Activated gamma-delta T cell treated with Interleukin-2 at 50 U/mL for 16 hours (primary cell): ENCODE measurements at places on chromosomes 16 and 17.
A peak's percentile ranks its signal among the peaks of the same experiment; 100 is the strongest.

GRCh38 chr16:65767125-65767524 lies 599.4 kb upstream of the CDH5 start:
- DNase-seq: no peak

GRCh38 chr17:78785663-78786057 lies 3.6 kb upstream of the CYTH1 start:
- DNase-seq: no peak

DNA sequence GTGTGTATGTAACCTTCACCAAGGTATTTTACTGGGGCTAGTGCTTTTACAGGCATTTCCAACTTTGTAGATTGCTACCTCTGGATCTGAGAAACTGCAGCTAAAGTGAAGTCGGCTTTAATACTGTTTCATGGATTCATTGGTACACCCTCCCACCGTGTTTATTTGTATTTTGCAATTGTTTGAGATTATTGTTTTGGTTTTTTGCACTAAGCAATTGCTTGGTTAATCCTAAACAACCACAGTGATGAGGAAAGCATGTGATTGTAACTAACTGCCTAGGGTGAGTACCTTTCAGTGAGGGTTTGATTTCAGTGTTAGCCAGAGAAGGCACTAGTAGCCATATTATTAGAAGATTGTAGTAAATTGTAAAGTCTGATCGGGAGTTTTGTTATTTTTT lies 3.3 kb downstream of the LUC7L3 start:
- no peak for DNase-seq

- no peak for DNase-seq
Measured at GRCh38 chr16:71572497-71573116, 4.3 kb downstream of the TAT start.

GRCh38 chr17:82905130-82905529 lies 65.3 kb upstream of the ZNF750 start:
- DNase-seq: no peak

DNA sequence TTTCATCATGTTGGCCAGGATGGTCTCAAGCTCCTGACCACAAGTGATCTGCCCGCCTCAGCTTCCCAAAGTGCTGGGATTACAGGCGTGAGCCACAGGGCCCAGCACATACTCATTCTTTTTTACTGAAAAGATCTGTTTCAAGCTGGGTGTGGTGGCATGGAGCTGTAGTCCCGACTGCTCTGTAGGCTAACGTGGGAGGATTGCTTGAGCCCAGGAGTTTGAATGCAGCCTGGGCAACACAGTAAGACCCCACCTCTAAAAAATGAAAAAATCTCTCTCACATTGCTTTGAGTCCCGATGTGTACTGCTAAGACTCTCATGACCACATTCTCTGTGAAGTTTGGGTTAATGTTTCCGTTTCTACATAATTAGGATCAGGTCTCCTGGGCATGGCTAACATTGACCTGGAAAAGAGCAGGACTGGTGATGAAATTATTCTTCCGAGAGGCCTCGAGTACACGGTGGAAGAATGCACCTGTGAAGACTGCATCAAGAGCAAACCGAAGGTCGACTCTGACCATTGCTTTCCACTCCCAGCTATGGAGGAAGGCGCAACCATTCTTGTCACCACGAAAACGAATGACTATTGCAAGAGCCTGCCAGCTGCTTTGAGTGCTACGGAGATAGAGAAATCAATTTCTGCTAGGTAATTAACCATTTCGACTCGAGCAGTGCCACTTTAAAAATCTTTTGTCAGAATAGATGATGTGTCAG lies 2.3 kb downstream of the TNFRSF17 start:
- DNase-seq: no peak

- no peak for DNase-seq
Measured at GRCh38 chr16:55539049-55539448, 27.4 kb upstream of the CAPNS2 start.

DNA sequence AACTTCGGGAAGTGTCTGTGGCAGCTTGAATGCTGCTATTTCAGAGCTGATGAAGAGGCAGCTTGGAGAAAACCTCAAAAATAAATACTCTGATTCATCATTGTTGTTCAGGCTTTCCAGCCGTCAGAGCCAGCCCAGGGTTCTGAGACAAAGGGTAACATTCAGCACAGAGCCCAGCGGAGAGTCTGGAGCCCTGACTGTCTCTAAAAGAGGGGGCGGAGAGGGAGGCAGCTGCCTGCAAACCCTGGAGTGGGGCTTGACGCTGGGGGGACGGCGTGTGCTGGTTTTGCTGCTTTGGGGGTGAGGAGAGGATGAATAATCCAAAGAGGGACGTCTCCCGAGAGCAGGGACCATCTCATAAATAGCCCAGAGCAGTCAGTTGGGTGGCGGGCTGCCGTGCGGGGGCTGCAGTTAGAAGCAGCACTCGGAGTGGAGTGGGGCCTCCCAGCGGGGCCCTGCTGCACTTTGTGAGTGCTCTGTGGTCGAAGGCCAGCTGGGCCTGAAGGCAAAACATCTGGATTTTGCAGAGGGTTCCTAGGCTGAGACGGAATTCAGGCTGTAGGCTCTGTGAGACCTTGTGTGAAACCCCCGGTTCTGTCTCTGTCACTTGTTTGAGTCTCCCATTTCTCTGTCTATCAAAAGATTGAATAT lies 237.8 kb downstream of the PRKCA start:
- DNase-seq: no peak

GRCh38 chr17:77127735-77128361 lies 12.9 kb upstream of the SEC14L1 start:
- DNase-seq: peak; percentile 62

DNA sequence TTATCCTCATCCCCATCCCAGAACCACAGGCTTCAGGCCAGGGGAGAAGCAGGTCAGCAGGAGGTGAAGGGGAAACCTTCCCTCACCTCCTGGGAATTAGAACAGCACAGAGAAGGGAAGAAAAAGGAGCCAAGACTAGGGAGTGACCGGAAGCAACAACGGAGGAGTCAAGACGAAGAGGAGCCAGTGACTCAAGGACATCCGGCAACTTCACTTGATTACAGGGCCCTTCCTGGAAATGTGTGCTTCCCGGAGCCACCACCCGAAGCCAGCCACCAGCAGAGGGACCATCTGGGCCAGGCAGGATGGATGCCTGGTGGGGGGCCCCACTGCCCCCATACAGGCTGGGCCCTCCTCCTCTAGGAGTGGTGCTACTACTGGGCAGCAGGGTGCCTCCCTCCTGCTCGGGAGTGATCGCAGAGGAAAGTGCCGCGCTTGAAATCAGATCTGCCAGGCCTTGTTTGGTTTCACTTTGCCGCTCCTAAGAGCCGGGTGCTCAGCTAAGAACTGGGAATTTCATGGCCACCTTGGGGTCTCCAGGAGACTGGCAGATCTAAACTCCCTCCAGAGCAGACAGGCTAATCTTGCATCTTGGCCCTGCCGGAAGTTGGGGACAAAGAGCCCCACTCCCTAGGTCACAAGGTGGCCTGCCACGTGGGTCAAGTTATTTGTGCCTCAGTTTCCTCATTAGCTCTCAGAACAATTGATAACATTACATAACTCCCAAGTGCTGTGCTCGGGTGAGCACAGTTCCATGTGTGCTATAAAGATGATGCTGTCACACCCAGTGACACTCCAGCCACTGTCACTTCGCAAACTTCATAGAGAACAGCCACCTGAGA lies 6.6 kb downstream of the CDC42EP4 start:
- no peak for DNase-seq

DNA sequence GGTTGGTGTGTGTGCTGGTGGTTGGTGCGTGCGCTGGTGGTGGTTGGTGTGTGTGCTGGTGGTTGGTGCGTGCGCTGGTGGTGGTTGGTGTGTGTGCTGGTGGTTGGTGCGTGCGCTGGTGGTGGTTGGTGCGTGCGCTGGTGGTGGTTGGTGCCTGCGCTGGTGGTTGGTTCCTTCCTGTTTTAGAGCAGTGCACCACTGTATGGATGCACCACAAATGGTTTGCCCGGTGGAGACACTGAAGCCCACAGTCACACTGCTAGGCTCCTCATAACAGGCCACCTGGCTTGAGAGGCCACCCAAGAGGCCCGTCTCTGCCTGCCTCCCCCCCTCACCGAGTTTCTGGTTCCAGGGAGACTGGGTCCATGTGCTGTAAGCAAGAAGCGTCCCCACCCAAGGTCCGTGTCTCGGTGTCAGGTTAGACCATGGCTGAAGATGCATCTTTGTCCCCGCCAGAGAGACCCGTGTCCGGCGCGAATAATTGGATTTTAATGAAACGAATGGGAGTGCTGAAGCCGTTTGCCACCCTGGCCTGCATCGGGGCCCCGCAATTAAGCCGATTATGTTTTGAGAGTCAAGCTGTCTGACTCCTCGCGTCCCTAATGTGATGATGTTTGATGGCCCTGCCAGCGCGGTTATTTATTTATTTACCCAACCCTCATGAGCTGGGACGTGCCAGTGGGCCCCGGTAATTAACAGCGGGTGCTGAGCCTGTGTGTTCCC lies 161.3 kb upstream of the GSE1 start:
- DNase-seq: no peak

GRCh38 chr16:88406096-88407041 lies 23.6 kb downstream of the ZNF469 start:
- DNase-seq: no peak
